Germinal center (tissue), 1 donor: ENCODE measurements at places on chromosomes 2 and 18.
A peak's percentile ranks its signal among the peaks of the same experiment; 100 is the strongest.

DNA sequence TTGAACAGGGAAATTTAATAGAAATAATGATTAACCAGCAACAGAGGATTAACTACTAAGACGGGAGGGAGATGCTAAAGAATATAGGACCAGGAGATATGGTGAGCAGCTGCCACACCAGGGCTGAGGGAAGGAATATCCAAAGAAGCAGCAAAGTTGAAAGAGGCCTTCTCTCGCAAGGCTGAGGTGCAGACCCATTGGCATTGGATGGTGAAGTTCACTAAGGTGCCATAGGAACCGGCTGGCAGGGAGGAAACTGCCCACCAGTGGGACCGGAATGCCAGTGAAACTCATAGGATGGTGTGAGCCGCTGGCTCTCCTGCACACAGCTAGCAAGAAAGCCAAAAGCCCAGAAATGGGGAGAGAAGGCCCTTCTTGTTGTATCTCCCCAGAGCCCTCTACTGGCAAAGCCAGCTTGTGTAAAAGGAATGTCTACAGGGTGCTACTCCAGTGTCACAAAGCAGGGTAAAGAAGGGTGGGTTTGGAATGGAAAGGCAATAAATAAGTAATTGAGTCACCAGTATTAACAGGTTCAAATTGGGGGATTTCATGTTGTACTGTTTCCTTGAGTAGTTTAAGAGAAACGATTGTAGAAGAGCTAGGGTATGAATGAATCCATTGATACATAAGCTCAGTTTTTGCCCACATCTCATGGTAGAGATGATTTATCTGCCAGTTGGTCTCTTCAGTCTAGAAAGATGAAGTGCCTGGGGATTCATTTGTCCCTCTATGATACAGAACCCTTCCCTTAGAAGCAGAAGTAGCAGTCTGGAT lies 36.0 kb downstream of the FARP2 start:
- peak; percentile 53 for DNase-seq

DNA sequence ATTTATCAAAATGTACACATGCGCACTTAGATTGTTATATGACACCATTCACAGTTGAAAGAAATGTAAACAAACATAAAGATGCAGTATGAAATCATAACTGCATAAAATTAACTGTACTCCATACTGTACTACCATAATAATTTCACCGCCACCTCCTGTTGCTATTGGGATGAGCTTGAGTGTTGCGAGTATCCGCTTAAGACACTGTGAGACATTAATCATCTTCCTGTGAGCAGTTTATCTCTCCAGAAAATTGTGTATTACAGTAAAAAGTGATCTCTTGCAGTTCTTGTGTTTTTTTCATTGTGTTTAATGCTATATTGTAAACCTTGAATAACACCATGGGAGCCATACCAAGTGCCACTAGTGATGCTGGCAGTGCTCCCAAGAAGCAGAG lies 46.1 kb downstream of the OLA1 start:
- no peak for DNase-seq

- no peak for DNase-seq
Measured at GRCh38 chr18:79389689-79390088, 6.0 kb upstream of the NFATC1 start.

DNA sequence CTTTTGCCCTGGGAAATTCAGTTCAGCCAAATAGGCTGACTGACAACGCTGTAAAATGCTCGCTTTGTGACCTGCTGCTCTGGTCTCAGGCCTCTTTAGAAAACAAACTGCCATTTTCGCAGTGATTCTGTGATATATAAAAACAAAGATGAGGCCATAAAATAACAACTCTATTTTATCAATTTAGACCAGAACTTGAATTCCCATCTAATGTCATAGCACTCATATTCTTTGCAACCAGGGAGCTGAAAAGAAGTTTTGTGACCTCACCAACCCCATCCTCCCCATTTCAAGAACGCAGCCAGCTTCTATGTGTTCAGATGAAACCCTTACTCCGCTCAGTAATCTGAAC lies 40.3 kb downstream of the TCF4 start:
- DNase-seq: no peak

- DNase-seq: no peak
Measured at GRCh38 chr18:49491534-49491856, 4.5 kb upstream of the C18orf32 start.

DNA sequence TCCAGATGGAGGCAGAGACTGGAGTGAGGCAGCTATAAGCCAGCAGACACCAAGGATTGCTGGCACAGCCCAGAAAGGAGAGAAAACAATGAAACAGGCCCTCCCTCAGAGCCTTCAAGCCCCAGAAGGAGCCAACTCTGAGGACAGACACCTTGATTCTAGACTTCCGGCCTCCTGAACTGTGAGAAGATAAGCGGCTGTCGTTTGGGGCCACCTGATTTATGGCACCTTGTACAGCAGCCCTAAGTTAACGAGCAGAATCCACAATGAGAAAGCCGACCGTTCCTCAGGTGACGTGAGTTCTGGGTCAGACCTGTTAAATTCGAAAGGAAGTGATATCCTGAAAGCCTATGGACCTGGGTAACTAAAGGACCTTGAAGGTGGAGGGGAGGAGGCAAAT lies 7.3 kb upstream of the CNDP2 start:
- no peak for DNase-seq

GRCh38 chr2:232473467-232473890 lies 14.2 kb downstream of the ECEL1 start:
- no peak for DNase-seq

DNA sequence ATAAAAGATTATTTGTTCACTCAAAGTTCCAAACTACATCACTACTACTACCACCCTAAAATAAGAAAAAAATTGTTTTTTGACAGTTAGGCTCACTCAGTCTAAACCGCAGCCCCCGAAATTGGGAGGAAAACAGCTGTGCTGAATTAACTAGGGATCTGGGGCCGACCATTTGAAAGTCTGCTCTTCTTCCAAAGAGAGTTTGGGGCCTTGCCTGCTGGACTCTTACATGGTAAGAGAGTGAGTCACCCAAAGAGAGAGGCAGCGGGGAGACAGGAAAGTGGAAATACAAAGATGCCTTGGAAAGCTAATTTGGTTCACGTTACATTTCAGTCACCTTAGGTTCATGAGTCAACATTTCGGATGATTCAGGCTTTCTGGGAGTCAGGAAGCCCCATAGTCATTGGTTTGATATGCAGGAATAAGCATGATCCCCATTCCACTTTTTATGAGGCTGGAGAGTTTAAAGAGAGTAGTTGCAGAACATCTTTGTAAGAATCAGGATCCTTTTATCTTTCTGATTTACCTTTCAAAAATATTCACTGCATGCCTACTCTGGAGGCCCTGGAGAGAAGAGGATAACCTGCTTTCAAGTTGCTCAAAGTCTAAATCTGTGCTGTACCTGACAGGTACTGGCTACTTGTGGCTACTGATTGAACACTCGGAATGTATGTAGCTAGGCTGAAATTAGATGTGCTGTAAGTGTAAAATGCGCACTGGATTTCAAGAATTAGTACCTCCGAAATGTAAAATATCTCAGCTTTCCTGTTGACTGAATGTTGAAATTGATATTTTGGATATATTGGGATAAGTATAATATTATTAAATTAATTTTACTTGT lies 995 bp upstream of the RTN4 start:
- DNase-seq: no peak

GRCh38 chr2:207784898-207785297 lies 15.2 kb upstream of the FZD5 start:
- no peak for DNase-seq

- peak; percentile 34 for DNase-seq
Measured at GRCh38 chr2:224038049-224038829, 847 bp downstream of the SERPINE2 start.

- no peak for DNase-seq
Measured at GRCh38 chr2:231634951-231635875, 42.5 kb downstream of the TEX44 start.

- DNase-seq: no peak
Measured at GRCh38 chr2:237540823-237541222, 25.6 kb upstream of the PRLH start.

GRCh38 chr2:239035361-239035814 lies 187.5 kb downstream of the TWIST2 start:
- peak; percentile 86 for DNase-seq

DNA sequence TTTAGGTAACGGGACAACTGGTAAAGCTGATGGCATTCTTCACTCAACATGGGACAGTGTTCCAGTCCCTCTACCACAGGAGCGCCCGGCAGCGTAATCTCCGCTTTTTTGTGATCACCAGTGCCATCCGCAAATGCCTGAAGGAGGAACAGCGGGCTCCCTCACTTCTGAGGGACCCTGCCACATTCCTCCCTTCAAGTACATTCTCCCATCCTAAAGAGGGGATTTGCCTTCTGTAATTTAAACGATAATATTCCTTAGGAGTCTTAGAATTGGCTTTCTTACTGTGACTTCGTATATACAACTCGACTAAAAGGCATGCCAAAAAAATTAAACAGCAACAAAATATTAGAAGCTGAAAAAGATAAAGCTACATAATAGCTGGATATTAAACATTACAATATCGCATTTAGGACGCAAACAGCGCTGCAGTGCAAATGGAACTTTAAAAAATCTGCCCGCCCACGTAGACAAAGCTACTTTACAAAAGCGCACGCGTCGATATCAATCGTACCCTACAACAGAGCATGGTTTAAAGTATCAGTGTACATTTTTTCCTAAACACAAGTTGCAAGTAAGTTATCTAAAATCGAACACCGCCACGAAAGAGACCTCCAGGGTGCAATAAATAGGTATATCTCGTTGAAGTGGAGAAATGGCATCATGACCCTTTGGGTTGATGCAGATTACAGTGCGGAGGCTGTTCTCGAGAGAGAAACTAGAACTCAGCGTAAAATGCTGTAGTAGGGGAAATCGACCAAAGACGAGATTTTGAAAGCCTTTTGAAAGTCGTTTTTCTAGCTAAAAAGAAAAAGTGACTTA lies 2.3 kb upstream of the VSNL1 start:
- no peak for DNase-seq

DNA sequence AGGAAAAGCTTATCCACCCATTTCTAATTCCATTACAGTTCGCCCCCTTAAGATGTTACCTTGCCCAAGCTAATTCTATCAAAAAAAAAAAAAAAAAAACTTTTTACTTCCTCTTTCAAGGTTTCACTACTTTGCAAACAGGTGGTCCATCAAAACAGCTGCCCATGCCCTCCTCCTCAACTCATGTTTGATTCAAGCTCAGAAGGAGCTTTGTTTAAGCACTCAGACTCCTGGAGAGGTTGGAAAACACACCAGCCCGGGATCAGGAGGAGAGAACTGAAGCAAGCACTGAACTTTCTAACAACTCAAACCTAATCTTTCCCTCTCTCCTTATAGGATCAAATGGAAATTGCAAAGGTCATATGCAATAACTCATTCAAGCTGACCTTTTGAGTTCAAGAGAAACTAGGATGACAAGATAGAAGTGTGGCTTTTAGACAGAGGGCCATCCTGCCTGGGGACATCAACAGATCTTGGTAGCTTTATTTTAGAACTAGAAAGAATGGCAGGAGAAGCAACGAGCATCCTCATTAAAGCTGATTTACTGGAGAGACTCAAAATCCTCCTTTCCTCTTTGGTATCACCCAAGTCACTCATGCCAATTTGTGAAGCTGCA lies 28.3 kb upstream of the FZD7 start:
- peak; percentile 29 for DNase-seq

GRCh38 chr2:63436488-63436887 lies 151.8 kb downstream of the WDPCP start:
- DNase-seq: no peak

GRCh38 chr2:190199109-190199508 lies 120.5 kb downstream of the HIBCH start:
- no peak for DNase-seq
